ENCODE measurements at places on chromosomes 3 and 15.

DNA sequence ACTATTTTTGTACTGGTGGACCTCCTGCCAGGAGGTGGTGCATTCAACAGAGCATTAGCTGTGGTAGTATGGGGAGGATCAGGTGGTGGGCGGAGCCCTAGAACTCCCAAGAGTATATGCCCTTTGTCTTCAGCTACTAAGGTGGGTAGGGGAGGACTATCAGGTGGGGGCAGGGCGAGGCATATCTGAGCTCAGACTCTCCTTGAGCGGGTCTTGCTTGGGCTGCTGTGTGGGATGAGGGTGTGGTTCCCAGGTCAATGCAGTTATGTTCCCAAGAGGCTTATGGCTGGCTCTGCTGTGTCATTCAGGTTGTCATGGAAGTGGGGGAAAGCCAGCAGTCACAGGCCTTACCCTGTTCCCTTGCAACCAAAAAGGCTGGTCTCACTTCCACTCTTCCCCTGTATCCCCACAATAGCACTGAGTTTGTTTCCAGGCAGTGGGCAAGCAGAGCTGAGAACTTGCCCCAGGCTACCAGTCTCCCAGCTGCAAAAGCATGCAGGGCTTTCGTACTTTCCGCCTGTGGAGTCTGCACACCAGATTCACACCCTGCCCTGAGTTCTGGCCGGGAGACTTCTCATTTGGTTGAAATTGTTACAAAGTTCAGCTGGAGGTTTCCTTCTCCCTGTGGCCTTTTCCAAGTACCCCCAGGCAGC is 93.7 kb upstream of the DPPA4 start:
- DNase-seq = no peak

DNA sequence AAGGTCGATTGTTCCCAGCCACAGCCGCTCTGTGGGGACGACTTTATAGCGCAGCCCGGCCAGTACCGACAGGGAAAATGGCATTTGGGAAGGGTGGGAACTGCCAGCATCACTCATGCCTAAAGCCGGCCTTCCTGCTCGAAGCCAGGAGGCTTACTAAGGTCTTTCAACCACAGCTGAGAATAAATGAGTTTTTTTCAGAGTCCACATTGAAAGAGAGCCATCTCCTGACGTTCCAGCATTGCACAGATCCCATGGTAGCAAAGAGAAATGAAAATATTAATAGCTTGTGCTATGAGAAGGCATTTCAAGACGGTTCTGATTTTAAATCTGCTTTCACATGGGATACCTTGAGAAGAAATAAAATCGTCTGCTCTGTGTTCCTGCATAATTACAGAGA is 230.2 kb upstream of the IGF1R start:
- no peak for DNase-seq

DNA sequence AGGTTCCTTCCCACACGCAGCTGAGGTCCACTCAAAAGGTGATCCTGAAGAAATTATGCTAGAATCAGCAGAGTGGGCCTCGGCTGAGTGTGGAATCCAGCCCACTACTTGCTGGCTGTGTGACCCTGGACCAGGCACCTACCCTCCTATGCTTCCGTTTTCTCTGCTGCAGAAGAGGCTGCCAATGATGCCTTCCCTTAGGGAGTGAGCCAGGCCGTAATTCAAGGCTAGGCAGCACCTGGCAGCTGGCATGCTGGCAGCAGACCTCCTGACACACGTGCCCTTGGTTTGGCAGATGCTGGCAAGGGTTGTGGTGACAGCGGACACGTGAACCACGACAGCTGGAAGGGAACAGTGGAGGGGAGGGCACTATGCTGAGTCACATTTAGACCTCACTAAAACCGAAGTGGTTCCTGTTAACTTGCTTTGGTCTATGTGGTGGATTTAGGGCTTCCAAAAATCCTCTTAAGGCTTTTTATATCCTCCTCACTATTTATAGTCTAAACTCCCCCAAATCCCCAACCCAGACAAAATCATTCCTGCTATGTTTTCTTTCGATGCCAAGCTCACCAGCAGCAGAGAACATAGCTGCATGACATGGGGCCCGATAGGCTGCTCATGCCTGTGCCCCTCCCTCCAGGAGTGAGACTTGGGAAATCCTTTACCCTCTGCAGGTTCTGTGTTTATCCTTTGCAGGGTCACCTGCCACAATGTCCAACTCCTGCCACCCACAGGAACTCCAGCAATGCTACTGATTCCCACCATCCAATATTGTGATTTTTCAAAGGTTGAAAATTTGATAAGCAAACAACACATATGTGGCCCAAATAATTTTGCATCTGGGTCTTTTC is 10.6 kb upstream of the PCSK6 start:
- no peak for DNase-seq

DNA sequence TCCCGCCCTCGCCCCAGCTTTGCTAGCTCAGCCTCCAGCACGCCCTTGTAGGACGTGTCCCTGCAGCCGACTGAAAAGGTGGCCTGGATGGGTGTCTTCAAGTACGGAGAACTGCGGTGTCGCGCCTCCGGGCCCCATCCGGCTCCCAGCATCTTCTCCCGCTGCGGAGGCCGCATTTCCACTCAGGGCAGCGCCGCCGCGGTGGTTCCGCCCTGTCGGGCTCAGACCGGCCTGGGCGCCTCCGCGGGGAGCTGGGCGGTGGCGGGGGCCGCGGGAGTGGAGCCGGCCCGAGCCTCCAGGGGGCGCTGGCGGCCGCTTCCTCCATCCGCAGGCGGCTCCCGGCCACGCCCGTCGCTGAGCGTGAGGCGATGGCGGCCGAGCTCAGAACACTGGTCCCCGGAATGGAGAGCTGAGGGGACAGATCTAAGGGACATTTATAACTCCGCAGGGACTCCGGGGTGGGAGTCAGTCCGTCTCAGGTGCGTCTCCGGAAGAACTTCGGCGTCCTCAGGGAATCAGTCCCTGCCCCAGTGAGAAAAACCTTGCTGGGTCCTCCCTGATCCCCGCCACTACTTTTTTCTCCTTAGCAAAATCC is 13.6 kb upstream of the SMCO1 start:
- peak; percentile 73 for DNase-seq

GRCh38 chr3:40737343-40737742 is 212.6 kb downstream of the ZNF621 start:
- no peak for DNase-seq

GRCh38 chr3:194142156-194142910 is 6.4 kb downstream of the HES1 start:
- DNase-seq = no peak

GRCh38 chr3:16262174-16262573 is 2.6 kb downstream of the DPH3 start:
- DNase-seq = no peak

DNA sequence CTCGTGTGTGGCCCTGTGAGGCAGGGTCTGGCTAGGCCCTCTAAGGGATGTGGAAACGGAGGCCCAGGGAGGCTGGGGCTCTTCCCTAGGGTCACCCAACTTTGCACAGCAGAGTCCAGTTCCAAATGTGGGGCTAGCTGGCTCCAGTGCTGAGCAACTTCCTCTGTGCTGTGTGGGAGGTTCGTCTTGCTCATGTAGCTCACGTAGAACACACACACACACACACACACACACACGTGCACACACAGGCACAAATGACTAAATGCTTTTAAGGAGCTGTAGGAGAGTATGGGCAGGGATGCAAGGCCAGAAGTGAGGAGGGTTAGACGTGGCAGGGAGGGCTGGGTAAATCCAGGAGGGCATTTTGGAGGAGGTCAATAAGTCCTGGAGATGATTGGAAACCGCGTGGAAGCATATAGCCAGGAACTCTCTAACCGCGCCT is 213.8 kb downstream of the RPLP1 start:
- peak; percentile 12 for DNase-seq

GRCh38 chr15:93245661-93246042 is 156.6 kb upstream of the RGMA start:
- no peak for DNase-seq

DNA sequence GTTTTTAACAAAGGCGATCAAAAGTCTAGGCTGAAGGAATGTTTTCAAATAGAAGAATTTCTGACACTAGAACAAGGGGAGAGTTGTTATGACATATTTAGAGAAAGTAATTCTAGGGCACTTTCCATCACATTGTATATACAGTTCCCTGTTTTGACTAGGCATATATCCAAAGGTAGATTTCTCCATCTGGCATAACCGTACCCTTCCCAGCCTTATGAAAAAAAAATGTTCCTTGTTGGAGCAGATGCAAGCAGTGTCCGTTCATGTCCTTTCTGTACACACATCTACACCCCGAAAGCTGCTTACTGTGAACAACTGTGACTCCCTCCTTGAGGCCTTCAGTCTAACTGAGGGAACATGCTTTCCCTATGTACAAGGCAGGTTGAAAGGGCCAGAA is 271.7 kb upstream of the GBE1 start:
- DNase-seq = no peak

DNA sequence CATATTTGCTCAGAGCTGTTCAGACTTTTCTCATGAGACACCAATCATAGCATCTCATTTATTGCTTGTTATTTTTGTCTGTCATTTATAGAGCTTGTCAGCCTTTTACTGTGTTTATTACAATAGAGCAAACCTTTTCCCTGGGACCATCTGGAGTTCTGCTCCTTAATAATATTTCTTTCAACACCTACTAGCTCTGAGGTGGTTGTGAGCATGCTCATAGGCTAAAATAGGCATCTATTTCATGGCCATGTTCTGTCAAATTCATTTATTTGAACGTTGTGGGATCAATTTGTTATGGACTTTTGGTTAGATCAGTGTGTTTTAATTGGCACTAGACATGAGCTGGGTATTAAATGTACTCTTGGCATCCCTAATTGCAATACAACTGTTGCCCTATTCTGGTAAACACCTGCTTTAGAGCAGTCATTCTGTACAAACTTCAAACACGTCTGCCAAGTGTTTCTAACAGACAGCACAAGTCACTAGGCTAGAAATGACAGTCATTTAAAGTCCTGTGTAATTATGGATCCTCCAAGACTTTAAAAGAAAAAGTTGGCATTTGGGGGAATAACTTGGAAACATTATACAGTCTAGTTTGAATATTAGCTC is 766.3 kb downstream of the ZNF385D start:
- DNase-seq = no peak

DNA sequence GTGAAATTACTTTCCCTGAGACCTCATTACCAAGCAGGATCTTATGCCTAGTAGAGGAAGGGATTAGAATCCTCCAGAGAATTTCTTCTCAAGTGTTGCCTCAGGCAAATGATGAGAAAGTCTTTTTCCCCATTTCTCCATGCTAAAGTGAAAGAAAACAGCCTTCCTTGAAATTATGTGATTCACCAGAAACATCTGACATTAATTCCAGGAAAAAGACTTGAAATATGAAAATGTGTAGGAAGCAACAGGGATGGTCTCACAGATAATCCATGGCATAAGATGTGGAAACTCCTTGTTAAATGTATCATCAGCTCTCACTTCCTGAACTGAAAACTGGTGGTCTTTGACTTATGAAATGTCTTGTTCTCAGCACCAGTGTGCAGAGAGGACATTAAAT is 17.9 kb upstream of the ABI3BP start:
- no peak for DNase-seq

DNA sequence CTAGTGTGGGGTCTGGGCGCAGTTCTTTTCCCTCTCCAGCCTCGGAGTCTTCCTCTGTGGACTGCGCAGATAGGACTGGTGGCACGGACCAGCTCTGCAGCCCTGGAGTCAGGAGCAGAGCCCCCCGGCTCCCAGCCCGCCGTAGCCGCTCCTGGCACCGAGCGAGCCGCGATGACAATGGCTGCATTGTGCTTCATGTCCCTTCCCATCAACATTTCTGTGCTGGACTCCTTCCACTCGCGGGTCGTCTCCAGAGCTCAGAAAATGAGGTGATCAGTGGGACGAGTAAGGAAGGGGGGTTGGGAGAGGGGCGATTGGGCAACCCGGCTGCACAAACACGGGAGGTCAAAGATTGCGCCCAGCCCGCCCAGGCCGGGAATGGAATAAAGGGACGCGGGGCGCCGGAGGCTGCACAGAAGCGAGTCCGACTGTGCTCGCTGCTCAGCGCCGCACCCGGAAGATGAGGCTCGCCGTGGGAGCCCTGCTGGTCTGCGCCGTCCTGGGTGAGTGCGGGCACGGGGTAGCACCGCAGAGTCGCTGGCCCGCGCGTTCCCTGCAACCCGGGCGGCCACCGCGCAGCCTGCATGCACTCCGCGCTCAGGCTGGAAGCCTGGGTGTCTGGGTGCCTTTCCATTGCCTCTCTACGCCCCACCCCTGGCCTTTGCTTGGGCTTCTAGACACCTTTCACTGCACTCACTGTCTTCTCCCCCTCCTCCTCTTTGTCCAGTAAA is at the start of gene TF:
Gene TF (plus strand): TSS at position 413 of the 731 bp plus-strand sequence. CDS start 48 bp downstream, at position 461.
- DNase-seq = no peak

DNA sequence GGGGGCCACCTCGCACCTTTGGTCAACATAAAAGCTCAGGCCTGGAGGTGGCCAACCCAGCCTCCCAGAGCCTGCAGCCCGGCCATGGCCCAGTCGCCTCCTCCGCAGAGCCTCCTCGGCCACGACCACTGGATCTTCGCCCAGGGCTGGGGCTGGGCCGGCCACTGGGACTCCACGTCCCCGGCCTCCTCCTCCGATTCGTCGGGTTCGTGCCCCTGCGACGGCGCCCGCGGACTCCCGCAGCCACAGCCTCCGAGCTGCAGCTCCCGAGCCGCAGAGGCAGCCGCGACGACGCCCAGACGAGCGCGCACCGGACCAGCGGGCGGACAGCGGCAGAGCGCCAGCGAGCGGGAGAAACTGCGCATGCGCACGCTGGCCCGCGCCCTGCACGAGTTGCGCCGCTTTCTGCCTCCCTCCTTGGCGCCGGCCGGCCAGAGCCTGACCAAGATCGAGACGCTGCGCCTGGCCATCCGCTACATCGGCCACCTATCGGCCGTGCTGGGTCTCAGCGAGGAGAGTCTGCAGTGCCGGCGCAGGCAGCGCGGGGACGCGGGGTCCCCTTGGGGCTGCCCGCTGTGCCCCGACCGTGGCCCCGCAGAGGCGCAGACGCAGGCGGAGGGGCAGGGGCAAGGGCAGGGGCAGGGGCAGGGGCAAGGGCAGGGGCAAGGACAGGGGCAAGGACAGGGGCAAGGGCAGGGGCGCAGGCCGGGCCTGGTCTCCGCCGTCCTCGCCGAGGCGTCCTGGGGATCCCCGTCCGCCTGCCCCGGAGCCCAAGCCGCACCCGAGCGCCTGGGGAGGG is at the start of gene MESP2:
Gene MESP2 (plus strand): TSS at position 59 of the 799 bp plus-strand sequence. CDS start 26 bp downstream, at position 85.
- DNase-seq = peak; percentile 44

- DNase-seq = no peak
These were observed 333.0 kb upstream of the SEMA6D start for GRCh38 chr15:47384341-47384740.

GRCh38 chr15:69813881-69814280 is 283.8 kb downstream of the TLE3 start:
- DNase-seq = no peak

DNA sequence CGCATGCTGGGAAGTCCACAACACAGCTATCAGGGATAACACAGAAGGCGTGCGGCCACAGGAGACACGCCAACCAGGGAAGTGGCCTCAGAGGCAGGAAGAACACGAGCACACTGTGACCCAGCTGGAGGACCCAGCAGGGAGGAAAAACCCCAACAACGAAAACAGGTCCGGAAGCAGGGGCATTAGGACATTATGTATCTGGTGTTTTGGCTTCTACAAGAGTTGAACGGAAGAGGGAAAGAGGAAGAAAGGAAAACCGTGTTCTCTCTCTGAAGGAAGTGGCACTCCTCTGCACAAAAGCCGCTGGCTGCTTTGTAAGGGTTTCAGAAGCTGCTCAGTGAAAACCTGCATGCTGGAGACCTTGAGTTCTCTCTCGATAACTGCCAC is 61.8 kb downstream of the HACD2 start:
- no peak for DNase-seq

Measured in CD4-positive, alpha-beta T cell treated with Interleukin-21 for 1 hour (primary cell).